Lung (tissue), 17 donors: ENCODE measurements at places on chromosomes 3 and 15. TPM values are rescaled to one million over a fixed set of nuclear protein-coding genes. Genes with fewer than 3 reads are reported as not detected.

Gene CNTN3
- total RNA-seq, result 1.5 TPM

DNA sequence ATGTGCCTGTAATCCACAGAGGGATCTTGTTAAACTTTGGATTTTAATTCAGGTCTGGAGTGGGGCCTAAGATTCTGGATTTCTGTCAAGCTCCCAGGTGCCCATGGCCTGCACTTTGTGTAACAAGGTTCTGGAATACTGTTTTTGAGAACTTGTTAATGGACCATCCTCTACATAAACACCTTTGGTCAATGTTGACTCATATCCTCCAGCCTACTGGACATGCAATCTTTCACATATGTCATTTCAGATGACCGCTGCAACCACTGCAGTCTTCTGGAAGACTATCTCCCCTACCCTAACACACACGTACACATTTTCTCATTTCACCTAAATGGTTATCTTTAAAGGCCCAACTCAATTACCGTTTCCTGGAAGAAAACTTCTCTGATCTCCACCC is 302.1 kb upstream of the TPRG1 start:
- no peaks in the 10 kb centered on the region for H3K27me3 ChIP-seq
- H3K4me3 ChIP-seq, result no peak overlapping the region
- H3K4me1 ChIP-seq, result peaks cover 1% of the 10 kb centered on the region

DNA sequence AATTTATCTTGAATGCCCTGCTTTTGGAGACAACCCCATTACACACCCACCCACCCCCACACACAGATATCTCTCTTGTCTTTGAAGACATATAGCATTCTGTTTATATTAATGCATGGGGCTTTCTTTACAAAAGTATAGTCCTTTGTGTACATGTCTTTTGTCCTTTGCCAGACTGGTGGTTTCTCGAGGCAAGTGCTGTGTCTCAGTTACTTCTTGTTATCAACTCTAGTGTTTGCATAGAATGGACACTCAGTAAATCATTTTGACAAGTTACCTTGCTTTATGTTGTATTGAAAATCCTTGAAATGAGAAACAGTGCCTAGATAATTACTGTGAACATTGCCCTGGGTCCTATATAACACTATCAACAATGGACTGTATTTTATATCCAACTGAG is 33.9 kb downstream of the KBTBD8 start:
- H3K4me1 ChIP-seq, result no peaks in the 10 kb centered on the region
- no peak overlapping the region for H3K4me3 ChIP-seq
- H3K27ac ChIP-seq, result no peak overlapping the region
- DNase-seq, result no peak
- no peaks in the 10 kb centered on the region for H3K36me3 ChIP-seq

- H3K27me3 ChIP-seq, result no peaks in the 10 kb centered on the region
- H3K27ac ChIP-seq, result no peak overlapping the region
- no peak overlapping the region for H3K4me3 ChIP-seq
- H3K4me1 ChIP-seq, result no peaks in the 10 kb centered on the region
- H3K36me3 ChIP-seq, result no peaks in the 10 kb centered on the region
- DNase-seq, result no peak
Measured at GRCh38 chr15:68051109-68051508, 3.0 kb upstream of the PIAS1 start.

DNA sequence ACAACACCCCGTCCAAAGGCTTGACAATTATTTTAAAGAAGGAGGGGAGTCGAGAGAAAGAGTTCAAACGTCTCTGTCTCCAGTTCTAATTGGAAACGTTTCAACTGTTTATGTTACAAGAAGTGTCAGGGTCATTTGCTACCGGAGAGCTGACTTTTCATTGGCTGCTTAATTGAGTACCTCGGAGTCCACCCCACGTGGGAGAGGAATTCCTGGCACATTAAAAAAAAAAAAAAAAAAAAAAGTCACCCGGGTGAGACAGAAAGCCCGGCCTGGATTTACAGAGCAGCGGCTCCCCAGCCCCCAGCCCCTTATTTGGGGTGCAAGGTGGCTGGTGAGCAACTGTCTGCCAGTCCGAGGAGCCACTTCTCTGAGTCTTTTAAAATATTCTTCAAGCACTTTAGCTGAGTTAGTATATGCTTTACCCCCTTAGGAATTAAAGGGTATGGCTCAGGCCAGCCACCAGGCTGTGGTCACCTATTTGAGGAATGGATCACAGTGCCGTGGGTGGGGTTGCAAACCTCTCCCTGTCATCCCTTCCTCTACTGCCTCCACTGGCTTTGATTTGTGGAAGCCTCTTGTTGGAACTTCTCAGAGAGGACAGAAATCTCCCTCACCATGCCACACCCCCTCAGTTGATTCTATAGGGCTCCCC is 3.9 kb upstream of the TLE3 start:
- DNase-seq, result peak; percentile 99
- H3K27ac ChIP-seq, result no peak overlapping the region
- H3K4me3 ChIP-seq, result no peak overlapping the region
- peaks cover 32% of the 10 kb centered on the region for H3K4me1 ChIP-seq
- H3K36me3 ChIP-seq, result no peaks in the 10 kb centered on the region
